Brain (organoid and tissue), 16 donors: ENCODE measurements at places on chromosomes 7 and 10.

DNA sequence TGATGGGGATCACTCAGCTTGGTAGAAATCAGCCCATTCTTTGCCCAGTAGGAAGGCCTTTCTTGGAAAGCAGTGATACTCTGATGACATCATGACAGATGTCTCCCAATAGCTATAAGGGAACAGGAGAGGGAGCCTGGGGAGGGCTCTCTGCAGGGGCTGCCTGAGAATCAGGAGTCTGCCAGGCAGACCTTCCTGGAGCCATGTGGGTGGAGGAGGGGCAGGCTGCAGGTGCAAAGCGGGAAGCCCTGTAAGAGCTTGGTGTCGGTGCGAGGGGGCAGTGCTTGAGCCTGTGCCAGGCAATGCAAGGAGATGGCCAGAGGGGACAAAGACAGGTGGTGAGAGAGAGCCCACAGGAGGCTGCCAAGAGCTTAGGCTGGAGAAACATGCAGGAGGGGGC is 5.0 kb upstream of the TNS3 start:
- DNase-seq, result no peak

DNA sequence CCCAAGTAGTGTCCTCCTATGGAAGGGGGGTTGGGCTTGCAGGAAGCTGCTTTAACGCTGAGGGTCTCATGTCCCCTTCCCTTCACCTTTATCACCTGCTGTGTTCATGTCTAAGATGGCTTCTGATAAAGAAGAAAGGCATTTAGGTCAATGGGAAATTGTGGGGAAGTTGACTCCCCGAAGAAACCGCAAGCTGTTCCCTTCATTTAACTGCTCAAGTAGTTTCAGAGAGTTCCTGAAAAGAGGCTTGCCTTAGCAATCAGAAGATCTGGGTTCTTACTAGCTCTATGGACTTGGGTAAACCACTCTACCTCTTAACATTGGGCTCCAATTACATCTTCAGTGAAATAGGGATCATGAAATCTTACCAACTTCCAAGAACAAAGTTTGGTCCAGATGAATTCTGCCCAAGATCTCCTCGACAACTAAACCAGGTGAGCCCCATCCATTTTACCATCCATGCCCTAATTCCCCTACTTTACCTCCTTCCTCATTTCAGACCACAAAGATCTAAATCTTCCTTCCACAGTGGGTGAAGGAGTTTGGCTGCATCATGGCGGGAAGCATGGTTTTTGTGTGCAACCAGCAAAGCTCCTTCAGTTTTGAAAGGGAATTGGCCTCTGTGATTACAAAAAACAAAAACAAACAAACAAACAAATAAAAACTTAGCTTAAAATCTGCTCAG is 30.4 kb upstream of the UCN3 start:
- no peak for DNase-seq

DNA sequence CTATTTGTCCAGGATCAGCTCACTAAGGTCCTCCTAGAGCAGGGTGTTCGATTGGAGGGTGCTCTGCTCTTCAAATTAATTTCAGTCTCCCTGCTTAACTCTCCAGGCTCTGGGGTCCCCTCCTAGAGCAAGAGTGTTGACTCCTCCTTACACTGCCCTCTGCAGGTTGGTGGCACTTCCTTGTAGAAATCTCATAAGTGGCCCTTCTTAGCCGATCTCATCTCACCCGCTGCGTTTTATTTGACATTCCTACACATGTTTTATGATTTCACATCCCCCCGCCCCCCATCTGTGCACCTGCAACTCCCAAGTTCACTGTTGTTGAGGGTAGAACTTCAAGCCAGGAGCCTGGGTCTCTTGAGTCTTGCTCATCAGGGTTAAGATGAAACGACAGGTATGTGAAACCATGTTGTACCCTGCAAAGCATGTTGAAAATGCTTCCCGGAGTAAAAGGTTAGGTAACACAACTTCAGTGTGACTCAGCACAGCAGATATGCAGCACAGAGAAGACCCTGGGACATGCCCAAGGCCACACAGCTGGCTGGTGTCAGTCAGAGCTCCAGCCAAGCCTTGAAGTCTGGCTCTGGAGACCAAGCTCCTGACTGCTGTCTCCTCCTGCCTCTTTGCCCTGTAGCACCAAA is 171.2 kb downstream of the PRKAG2 start:
- peak; percentile 78 for DNase-seq

- DNase-seq, result no peak
These were observed 45.5 kb downstream of the NRAP start for GRCh38 chr10:113618338-113618737.

DNA sequence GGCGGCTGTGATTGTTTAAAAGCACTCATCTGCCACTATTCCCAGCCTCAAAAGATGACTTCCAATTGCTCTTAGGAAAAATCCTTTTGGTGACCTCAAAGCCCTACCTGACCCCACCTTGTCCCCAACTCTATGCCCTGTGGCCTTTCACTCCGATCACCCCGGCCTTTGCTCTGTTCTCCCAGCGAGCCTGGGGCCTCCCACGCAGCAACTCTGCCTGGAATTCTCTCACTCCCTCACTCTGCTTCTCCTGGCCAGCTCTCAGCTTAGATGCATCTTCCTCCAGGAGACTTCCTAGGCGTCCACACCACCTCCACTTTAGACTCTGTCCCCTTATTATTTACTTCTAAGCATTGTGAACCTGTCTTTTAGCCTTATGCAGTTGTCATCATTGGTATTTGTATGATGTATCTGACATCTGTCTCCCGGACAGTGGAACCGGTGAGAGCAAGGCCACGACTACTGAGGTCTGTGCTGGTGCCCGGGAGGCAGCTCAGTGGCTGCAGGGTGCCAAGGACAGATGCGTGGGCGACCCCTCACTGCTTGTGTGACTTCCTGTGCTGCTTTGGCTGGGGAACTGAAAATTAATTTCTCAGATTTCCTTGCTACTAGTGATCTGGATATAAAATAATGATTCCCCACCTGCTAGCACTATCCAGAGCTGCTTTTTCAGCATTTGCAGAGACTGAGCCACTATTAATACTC is 63.0 kb downstream of the PIP4K2A start:
- DNase-seq, result no peak
